ENCODE measurements at places on chromosomes 11 and 22.
A peak's percentile ranks its signal among the peaks of the same experiment; 100 is the strongest.

DNA sequence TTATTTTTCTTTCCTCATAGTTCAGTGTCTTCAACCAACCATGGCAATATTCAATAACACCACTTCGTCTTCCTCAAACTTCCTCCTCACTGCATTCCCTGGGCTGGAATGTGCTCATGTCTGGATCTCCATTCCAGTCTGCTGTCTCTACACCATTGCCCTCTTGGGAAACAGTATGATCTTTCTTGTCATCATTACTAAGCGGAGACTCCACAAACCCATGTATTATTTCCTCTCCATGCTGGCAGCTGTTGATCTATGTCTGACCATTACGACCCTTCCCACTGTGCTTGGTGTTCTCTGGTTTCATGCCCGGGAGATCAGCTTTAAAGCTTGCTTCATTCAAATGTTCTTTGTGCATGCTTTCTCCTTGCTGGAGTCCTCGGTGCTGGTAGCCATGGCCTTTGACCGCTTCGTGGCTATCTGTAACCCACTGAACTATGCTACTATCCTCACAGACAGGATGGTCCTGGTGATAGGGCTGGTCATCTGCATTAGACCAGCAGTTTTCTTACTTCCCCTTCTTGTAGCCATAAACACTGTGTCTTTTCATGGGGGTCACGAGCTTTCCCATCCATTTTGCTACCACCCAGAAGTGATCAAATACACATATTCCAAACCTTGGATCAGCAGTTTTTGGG is at the start of gene OR51T1:
Gene OR51T1 (plus strand): TSS at position 41 of the 641 bp plus-strand sequence. CDS start 0 bp downstream, at position 41.
- no peak for DNase-seq

GRCh38 chr11:34928960-34929680 is 12.7 kb downstream of the PDHX start:
- no peak for DNase-seq

GRCh38 chr11:1302461-1303125 is 6.8 kb downstream of the TOLLIP start:
- no peak for DNase-seq

- no peak for DNase-seq
Observed at GRCh38 chr11:94308024-94308423, 3.6 kb downstream of the IZUMO1R start.

GRCh38 chr22:40190501-40190900 is 12.8 kb downstream of the TNRC6B start:
- no peak for DNase-seq

DNA sequence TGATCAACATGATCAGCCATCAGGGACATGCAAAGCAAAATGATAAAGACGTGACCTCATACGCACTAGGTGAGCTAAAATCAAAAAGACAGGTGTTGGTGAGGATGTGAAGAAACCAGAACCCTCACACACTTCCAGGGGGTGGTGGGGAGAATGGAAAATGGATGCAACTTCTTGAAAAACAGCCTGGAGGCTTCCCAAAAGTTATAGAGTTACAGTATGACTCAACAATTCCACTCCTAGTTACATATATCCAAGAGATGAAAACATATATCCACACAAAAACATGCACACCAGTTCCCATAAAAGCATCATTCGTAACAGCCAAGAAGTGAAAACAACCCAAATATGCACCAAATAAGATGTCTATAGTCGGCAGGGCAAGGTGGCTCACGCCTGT is 42.1 kb upstream of the APLNR start:
- DNase-seq: no peak

GRCh38 chr11:112453601-112454577 is 193.2 kb upstream of the PLET1 start:
- peak; percentile 26 for DNase-seq

- no peak for DNase-seq
Observed at GRCh38 chr11:44982496-44983062, 31.9 kb upstream of the TP53I11 start.

Measured in MV-4-11 (cell line).